ENCODE measurements at places on chromosomes 4 and X. TPM values are rescaled to one million over a fixed set of nuclear protein-coding genes. Genes with fewer than 3 reads are reported as not detected.

The ADH1B gene
- 157 TPM for total RNA-seq

The PAGE5 gene
- not detected for total RNA-seq

The MAGEH1 gene
- 9.5 TPM for total RNA-seq

The RAP1GDS1 gene
- 10.5 TPM for total RNA-seq

The GAGE12H gene
- total RNA-seq: not detected

The GRID2 gene
- total RNA-seq: not detected

The ETDA gene
- not detected for total RNA-seq

The STBD1 gene
- 27.2 TPM for total RNA-seq

The PROM1 gene
- total RNA-seq: 2.1 TPM

The VBP1 gene
- total RNA-seq: 72.7 TPM

The TIGD4 gene
- total RNA-seq: 0.13 TPM

The GAGE12E gene
- not detected for total RNA-seq

The MTNR1A gene
- total RNA-seq: not detected

The CSAG1 gene
- not detected for total RNA-seq

The LIN54 gene
- 7.4 TPM for total RNA-seq

The CBR4 gene
- 23.5 TPM for total RNA-seq

The CCDC149 gene
- total RNA-seq: 10.8 TPM

The RGN gene
- total RNA-seq: 17.7 TPM

The RIBC1 gene
- 0.38 TPM for total RNA-seq

The HCCS gene
- total RNA-seq: 54.6 TPM

The CLCN5 gene
- 1.2 TPM for total RNA-seq

The TKTL1 gene
- total RNA-seq: 14.0 TPM

The RIPPLY1 gene
- not detected for total RNA-seq
